ENCODE measurements at places on chromosomes 13 and 19. TPM values are rescaled to one million over a fixed set of nuclear protein-coding genes. Genes with fewer than 3 reads are reported as not detected.

ZNF561 gene
- 35.4 TPM for total RNA-seq

ZNF93 gene
- total RNA-seq = 2.9 TPM

NLRP12 gene
- total RNA-seq = not detected

DNA sequence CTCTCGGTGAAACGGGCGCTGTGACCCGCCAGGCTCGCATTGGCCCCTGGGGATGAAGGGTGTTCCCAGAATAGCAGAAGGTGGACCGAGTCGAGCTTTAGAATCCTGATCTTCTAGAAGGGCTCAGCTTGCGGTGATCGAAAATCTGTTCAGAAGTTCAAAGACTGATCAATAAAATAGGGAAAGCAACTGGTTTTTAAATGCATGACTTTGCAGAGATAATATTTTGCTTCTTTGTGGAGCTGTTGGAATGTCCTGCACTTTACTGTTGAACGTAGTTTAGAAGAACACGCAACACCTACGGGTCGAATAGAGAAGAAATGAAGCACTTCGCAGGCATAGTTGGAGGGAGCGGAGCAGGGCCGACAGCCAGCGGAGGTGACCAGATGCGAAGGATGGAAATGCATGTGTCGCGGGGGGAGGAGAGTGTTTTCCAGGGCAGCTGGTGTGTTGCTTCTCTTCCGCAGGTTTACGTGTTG lies 766 bp downstream of the CEBPG start:
- H3K27me3 ChIP-seq = no peaks in the 10 kb centered on the region
- H3K27ac ChIP-seq = peak overlapping the region; percentile 96
- no peak for DNase-seq
- peaks cover 19% of the 10 kb centered on the region for H3K4me1 ChIP-seq
- peaks cover 3% of the 10 kb centered on the region for H3K36me3 ChIP-seq

GRCh38 chr13:44574466-44574855 lies 1.7 kb downstream of the TSC22D1 start:
- no peaks in the 10 kb centered on the region for H3K36me3 ChIP-seq
- no peak overlapping the region for H3K27ac ChIP-seq
- DNase-seq = no peak
- H3K4me3 ChIP-seq = peak overlapping the region; percentile 97
- peaks cover 10% of the 10 kb centered on the region for H3K4me1 ChIP-seq

DNA sequence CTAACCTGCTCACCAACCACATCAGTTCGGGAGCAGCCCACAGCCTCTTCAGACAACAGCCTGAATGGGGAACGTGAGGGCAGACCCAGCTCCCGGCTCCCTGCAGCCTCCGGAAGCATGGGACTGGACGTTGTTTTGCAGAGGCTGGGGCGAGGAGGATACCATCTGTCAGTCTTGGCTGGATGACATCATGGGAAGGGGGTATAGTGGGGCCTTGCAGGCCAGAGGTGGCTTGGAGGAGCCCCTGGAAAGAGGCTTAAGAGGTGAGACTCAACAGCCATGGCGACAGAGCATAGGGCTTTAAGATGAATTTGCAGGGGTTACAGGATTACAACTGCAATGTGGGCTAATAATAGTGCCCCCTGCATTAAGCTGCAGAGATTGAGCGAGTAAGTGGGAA lies 1.5 kb downstream of the FXYD3 start:
- peaks cover 4% of the 10 kb centered on the region for H3K4me1 ChIP-seq
- H3K27me3 ChIP-seq = no peaks in the 10 kb centered on the region
- DNase-seq = no peak
- H3K4me3 ChIP-seq = no peak overlapping the region

DNA sequence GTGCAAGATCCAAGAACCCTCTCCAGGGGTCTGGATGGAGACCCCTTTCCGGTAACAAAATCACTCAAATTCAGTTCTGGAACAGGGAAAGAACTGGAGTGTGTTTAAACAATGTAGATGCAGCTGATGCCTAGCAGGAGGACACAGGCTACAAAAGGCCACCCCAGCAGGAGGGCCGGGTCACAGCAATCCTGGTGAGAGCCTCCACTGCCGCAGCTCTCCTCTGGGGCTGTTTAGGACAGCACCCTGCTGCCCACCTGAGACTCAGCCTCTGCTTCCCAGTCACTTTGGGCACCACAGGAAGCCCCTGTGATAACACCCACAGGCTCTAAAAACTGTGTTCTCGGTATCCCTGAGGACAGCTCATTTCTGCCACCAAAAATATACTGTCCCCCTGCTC lies 318.7 kb upstream of the NBEA start:
- no peak overlapping the region for H3K4me3 ChIP-seq
- H3K36me3 ChIP-seq = no peaks in the 10 kb centered on the region
- no peaks in the 10 kb centered on the region for H3K4me1 ChIP-seq
- no peak overlapping the region for H3K27ac ChIP-seq

DNA sequence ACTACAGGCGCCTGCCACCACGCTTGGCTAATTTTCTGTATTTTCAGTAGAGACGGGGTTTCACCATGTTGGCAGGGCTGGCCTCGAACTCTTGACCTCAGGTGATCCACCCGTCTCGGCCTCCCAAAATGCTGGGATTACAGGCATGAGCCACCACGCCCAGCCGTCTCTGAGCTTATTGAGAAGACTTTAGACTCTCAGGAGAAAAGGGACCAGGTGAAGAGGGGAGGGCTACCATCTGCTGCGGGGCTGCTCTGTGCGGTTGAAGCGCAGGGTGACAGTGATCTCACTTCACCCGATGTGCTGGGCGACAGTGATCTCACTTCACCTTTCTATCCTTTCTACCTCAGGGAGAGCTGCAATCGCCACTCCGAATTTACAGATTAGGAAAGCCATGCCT lies 25.3 kb downstream of the PDCD5 start:
- H3K27ac ChIP-seq = no peak overlapping the region
- no peak overlapping the region for H3K4me3 ChIP-seq
- no peaks in the 10 kb centered on the region for H3K4me1 ChIP-seq
- peaks cover 72% of the 10 kb centered on the region for H3K36me3 ChIP-seq
- H3K27me3 ChIP-seq = no peaks in the 10 kb centered on the region
- DNase-seq = no peak

GRCh38 chr19:13781547-13781946 lies 7.3 kb downstream of the C19orf53 start:
- no peaks in the 10 kb centered on the region for H3K27me3 ChIP-seq
- H3K27ac ChIP-seq = peak overlapping the region; percentile 77
- peak; percentile 96 for DNase-seq
